ENCODE measurements at places on chromosomes 12 and 14. TPM values are rescaled to one million over a fixed set of nuclear protein-coding genes. Genes with fewer than 3 reads are reported as not detected.

DNA sequence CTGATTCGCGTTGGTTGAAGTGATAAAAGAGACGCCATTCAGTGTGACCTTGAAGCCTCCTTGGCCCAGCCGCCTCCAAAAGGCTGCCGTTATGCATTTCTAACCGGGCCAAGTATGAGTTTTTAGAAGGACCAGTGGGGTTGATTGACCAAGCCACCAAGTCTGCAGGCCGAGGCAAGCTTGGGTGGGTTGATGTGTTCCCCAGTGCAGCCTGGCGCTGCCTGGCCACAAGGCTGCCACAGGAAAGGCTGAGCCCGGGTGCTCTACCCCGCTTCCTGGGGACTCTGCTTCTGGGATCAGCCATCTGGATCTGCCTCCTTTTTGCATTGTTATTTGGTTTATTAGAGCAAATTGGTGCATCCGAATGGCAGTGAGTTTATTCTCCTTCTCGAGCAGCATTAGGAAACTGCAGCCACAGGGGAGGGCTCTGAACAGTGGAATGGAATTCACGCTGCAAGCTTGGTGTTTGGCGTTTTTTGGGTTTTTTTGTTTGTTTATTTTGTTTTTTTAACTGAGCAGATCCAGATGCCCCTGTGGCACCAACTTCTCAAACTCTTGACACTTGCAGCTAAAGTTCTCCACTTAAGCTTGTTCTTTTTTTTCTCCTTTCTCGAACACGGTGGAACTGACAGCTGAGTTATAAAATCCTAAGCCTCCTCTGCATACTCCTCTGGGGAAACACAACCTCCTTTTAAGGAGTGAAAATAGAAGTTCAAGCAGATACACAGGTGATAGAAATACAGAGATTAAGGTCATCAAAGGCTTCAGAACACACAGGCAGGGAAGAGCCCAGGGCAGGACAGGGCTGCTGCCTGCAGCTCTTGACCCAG, 145.4 kb upstream of the FKBP4 start:
- no peak for DNase-seq

DNA sequence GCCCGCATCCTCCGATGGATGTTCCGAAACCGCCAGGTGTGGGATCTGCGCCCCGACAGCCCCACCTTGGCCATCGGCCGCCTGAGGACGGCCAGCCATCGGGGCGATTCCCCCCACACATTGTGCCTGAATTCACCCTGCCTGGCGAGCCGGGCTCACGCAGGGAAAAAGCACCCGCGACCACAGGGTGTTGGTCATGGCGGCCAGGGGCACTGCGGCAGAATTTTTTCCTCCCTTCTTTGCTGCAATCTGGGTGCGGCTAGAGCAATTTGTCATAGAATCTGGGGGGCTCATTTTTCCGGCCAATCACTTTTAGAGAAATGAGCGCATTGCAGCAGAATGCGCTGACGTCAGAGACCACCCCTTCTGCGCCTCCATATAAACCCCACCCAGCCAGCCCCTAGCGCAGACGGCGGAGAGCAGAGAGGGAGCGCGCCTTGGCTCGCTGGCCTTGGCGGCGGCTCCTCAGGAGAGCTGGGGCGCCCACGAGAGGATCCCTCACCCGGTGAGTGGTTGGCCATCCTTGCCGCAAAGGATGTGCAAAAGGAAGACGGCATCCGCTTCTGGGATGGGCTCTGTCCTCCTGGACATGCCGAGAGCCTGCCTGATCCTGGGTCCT, at the start of gene MEG3:
Gene MEG3 (plus strand): TSS at position 406 of the 619 bp plus-strand sequence.
- no peak for DNase-seq

ING4 gene
- total RNA-seq: 76.9 TPM

GRCh38 chr12:42208574-42208973, 29.5 kb downstream of the YAF2 start:
- DNase-seq: no peak

DNA sequence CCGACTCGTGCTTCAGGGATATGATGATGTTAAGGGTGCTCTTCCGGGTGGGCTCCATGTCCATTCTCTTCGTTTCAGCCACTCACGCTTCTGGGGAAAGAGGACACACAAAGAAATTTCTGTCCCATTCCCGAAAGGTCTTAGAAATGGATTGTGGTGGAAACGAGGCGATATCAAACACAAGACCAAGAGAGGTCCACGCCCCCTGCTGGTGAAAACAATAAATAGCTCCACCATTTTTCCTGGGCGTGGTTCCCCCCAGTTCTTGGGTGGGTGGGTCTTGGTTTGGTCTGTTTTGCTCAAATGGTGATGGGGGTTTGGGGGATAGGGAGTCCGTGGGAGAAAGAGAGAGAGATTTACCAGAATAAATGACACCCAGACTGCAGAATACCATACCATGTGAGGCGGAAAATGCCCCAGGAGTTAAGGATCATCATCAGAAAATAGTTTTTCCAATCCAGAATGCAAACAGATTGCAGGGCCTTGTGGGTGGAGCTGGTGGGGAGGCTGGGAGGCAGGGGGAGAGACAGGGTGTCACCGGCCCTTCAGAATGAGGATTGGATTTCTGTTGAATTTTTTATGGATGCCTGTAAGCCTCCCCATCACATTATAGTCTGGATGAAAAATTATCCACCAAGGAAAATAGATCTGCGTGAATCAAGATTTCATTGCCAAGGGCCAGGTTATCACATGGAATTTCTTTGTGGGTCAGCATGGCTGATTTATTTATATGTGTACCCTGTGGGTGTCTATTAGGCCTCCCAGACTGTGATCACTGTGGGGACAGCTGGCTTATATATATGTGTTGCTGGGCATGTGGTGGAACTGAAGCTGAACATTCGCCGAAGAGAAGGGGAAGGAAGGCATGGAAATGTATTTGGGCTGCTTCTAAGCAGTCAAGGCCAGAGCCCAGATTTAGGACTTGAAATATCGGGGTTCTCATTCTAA, 55.8 kb downstream of the SRRM4 start:
- peak; percentile 55 for DNase-seq

DNA sequence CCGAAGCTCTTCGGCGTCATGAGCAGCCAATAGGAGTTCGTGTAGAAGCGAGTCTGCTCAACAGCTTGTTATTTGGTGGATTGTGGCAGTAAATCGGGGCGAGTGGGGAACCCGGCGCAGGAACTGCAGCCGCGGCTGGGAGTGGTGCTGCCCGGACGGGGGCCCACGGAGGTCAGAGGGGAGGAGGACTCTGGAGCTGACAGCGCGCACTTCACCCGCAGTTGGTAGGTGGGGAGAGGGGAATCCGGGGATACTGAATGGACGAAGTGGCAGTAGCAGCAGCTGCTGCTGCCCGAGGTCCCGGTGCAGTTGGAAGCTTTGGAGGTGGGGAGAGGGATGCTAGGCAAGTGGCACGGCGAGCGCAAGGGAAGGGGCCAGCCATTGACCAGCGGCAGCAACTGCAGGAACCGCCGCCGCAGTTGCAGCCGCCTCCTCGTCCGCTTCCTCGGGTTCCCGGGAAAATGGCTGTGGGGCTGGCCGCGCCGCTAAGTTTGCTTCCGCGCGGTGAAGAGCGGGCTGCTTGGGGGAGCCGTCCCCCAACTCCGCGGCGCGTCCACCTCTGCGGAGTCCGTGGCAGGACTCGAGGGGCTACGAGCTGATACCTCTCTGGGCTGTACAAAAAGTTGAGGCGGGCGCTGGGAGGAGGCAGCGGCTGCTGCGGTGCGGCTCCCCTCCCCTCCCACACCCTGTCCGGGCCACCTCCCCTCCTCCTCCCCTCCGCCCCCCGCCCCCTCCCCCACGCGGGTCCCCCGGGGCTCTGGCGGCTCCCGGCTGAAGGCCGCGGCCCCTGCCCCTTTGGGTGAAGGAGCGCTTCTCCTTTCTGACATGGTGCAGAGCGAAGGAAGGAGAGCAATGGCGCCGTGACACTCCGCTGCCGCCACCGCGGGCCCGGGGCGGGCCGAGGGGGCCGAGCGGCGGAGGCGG, at the start of gene ARID4A:
Gene ARID4A (plus strand): TSS at position 79 of the 924 bp plus-strand sequence. CDS start 1,300 bp downstream, outside the sequence.
- peak; percentile 74 for DNase-seq

GPR65 gene
- total RNA-seq: not detected

DNA sequence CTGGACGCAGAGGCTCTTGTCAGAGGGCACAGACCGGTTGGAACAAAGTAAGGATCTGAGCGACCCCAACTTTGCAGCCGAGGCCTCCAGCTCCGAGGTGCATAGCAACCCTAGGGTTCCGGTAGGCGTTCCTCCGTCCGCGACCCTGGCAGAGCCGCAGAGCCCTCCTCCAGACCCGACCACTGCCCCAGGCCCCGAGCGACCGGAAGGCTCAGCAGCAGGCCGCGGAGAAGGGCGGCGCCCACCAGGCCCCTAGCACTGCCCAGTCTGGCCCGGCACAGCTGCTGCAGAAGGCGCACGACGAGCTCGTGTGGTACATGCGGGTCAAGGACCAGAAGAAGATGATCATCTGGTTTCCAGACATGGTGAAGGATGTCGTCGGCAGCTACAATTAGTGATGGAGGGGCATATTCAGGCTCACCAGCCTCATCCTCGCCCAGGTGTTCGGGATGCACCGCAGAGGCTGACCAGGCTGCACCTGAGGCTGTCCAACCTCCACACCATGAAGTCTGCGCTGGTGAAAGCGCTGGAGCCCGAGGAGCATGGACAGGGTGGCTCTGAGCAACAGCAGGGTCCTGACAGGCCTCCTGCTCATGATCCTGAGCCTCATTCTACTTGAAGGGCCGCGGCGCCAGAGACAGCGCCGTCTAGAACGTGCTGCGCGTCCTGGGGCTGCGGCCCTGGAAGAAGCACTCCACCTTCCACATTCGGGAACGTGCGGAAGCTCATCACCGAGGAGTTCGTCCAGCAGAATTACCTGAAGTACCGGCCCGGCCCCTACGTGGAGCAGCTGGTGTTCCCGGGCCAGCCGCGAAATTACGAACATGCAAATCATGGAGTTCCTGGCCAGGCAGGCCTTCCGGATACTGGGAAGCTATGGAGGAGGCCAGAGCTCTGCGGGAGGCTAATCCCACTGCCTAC, 24.5 kb downstream of the CAPS2 start:
- no peak for DNase-seq

- DNase-seq: peak; percentile 91
These were observed 1.8 kb upstream of the RHOF start for GRCh38 chr12:121795034-121795968.

DNA sequence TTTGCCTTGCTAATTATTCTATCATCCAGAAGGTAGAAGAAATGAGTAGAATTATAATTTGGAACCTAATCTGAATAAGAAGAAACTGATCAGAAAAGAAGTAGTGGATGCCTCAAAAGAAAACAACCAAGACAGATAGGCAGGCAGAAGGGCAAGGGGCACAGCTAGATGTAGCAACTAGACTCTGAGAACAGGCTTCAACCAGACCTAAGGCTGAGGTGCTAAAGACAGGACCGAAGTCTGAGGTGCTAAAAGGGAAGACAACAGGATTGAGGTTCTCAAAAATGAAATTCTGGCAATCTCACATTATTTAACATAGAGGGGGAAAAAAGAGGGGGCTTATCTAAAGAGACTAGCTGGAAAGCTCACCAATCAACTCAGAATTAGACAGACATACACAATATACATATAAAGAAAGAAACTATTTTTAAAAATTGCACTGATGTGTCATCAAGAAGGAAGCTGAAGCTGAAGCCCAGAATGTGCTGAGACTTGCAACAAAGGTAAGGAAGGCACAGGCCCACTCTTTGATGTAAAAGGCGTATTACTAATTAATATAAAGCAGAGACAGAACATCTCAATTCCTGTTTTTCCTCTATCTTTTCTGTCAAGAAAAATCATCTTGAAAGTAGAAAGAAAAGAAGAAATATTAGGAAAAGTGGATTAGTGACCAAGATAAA, 43.8 kb upstream of the CSRNP2 start:
- DNase-seq: no peak

- no peak for DNase-seq
These were observed 110.1 kb downstream of the EGLN3 start for GRCh38 chr14:33840797-33841196.

PLA2G1B gene
- total RNA-seq: not detected

DNA sequence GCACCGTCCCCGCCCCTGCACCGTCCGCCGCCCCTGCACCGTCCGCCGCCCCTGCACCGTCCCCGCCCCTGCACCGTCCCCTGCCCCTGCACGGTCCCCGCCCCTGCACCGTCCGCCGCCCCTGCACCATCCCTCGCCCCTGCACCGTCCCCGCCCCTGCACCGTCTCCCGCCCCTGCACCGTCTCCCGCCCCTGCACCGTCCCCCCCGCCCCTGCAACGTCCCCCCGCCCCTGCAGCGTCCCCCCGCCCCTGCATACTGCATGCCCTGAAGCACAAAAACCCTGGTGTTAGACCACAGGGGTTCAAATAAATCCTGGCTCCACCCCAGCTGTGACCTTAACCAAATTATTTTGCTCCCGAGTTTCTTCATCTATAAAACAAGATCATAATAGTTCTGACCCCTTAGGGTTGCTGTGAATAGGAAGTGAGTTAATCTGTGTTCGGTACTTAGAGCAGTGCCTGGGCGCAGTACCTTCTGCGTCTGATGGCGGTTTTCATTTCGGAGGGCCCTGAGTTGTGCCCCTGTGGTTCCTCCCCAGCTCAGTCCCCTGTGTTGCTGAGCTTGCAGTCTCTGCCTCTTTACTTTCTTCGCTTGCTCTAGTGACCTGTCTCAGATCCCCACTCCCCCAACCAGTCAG, 38.1 kb downstream of the ESRRB start:
- no peak for DNase-seq

PGF gene
- 7.9 TPM for total RNA-seq

SMIM41 gene
- total RNA-seq: 0.88 TPM

DNA sequence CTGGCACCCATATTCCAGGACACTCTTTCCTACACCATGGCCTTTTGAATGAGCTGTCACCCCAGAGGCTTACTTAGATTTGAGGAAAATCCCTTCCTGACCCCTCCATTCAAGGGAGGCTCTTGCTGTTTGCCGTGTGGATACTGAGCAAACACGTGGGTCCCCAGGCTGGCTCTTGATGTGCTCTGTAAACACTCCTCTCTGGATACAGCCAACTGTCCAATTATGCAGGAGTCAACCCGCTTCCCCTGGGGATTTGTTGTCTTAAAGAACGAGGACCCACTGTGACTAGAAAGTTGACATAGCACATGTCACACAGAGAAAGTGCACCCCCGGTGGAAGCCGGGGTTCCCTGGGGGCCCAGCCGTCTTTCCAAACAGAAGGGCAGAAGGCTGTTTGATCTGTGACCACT, 75.8 kb upstream of the CEP83 start:
- DNase-seq: peak; percentile 39

DNA sequence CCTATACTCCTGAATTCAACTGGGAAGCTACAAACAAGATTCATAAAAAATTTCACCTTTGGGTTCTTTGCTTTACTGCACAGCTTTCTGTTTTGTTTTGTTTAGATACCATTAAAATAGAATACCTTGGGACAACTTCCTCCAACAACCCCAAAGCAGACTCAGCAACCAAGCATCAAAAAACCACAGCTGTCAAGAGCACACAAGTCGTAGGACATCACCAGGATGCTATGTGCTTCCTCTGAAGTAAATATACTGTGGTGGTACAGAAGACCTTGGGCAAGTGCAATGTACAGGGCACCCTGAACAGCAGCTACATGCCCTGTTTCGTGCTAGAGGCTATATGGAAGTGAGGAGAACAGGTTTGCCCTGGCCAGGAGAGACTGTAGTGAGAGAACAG, 359.3 kb downstream of the BCL11B start:
- DNase-seq: no peak

DNA sequence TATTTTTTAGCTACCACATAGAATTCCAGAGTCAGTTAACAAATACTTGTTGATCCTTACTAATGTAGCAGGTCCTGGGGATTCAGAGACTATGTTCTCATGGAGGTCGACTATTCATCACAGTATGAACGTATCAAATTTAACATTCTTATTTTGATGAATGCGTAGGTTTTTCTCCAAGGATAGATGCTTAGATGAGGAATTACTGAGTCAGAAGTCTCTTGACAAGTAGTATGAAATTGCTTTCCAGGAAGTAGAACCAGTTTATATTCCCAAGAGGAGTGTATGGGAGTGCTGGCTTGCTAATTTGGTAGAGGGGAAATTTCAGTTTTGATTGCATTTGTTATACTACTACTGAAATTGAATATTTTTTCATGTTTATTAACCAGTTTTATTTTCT, 42.8 kb upstream of the CRADD start:
- DNase-seq: no peak
